ENCODE measurements at places on chromosomes 2 and 18.

- DNase-seq = no peak
- peaks cover 2% of the 10 kb centered on the region for H3K27me3 ChIP-seq
- H3K27ac ChIP-seq = no peak overlapping the region
- no peaks in the 10 kb centered on the region for H3K4me1 ChIP-seq
- no peak overlapping the region for H3K4me3 ChIP-seq
Observed at GRCh38 chr2:167380094-167380493, 491.8 kb downstream of the XIRP2 start.

- no peak overlapping the region for H3K4me3 ChIP-seq
- no peak for DNase-seq
- H3K27ac ChIP-seq = no peak overlapping the region
- H3K27me3 ChIP-seq = no peaks in the 10 kb centered on the region
Observed at GRCh38 chr18:68406761-68407160, 308.1 kb downstream of the TMX3 start.

DNA sequence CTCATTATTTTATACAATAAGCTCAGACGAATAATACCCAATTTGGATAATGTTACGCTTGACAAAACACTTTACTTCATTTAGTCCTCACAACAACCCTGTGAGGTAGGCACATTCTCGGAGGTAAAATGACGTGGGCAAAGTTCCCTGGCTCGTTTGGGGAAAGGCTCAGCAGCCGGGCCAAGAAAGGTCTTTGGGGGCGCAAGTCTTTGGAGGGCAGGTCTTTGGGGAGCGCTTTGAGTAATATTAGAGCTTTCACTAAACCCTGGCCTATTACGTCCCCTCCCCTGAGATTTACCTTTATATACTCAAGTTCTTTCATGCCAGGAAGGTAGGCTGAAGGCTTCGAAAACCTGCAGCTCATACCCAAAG lies 427 bp downstream of the RBKS start:
- H3K36me3 ChIP-seq = no peaks in the 10 kb centered on the region
- H3K4me3 ChIP-seq = peak overlapping the region; percentile 93
- peak overlapping the region; percentile 99 for H3K27ac ChIP-seq

DNA sequence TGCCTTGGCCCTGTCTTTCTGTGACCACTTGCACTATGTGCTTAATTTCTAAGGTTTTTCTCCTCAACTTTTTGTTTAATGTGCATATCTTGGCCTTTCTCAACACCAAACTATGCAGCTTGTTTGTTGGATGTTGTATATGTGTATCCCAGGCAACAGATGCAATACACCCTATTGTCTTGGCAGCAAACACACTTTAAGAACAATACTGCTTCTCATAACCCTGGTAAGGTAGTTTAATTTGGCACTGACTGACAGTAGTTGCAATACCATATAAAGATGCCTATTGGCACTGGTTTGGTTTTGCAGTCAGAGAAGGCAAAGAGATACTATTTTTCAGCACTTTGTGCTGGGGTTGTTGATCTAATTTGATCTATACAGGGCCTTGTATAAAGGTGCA lies 360.7 kb upstream of the CWC22 start:
- peaks cover 1% of the 10 kb centered on the region for H3K27me3 ChIP-seq
- no peak for DNase-seq
- no peaks in the 10 kb centered on the region for H3K36me3 ChIP-seq
- no peak overlapping the region for H3K27ac ChIP-seq

GRCh38 chr18:77559274-77559910 lies 309.7 kb downstream of the GALR1 start:
- no peaks in the 10 kb centered on the region for H3K4me1 ChIP-seq
- no peaks in the 10 kb centered on the region for H3K36me3 ChIP-seq
- H3K4me3 ChIP-seq = no peak overlapping the region
- DNase-seq = no peak
- H3K27ac ChIP-seq = no peak overlapping the region
